Mesothelial cell of epicardium (in vitro differentiated cells): ENCODE measurements at places on chromosomes 2 and 18. TPM values are rescaled to one million over a fixed set of nuclear protein-coding genes. Genes with fewer than 3 reads are reported as not detected.

Gene CKAP2L
- total RNA-seq = 8.4 to 8.9 TPM (median 8.6 TPM) in 3 replicates

Gene SEPTIN2
- 507 to 522 TPM (median 508 TPM) in 3 replicates for total RNA-seq

Gene COL6A3
- total RNA-seq = 544 to 655 TPM (median 645 TPM) in 3 replicates

Gene RAB1A
- 126 to 128 TPM (median 128 TPM) in 3 replicates for total RNA-seq

Gene POTEF
- total RNA-seq = 49.5 to 55.5 TPM (median 53.3 TPM) in 3 replicates

Gene CNTNAP5
- total RNA-seq = 0.22 to 1.1 TPM (median 0.29 TPM) in 3 replicates

Gene ASXL3
- 34.0 to 36.7 TPM (median 36.0 TPM) in 3 replicates for total RNA-seq

Gene SP140L
- total RNA-seq = 4.5 to 7.2 TPM (median 7.2 TPM) in 3 replicates

Gene TRAF3IP1
- 17.5 to 23.2 TPM (median 21.4 TPM) in 3 replicates for total RNA-seq

DNA sequence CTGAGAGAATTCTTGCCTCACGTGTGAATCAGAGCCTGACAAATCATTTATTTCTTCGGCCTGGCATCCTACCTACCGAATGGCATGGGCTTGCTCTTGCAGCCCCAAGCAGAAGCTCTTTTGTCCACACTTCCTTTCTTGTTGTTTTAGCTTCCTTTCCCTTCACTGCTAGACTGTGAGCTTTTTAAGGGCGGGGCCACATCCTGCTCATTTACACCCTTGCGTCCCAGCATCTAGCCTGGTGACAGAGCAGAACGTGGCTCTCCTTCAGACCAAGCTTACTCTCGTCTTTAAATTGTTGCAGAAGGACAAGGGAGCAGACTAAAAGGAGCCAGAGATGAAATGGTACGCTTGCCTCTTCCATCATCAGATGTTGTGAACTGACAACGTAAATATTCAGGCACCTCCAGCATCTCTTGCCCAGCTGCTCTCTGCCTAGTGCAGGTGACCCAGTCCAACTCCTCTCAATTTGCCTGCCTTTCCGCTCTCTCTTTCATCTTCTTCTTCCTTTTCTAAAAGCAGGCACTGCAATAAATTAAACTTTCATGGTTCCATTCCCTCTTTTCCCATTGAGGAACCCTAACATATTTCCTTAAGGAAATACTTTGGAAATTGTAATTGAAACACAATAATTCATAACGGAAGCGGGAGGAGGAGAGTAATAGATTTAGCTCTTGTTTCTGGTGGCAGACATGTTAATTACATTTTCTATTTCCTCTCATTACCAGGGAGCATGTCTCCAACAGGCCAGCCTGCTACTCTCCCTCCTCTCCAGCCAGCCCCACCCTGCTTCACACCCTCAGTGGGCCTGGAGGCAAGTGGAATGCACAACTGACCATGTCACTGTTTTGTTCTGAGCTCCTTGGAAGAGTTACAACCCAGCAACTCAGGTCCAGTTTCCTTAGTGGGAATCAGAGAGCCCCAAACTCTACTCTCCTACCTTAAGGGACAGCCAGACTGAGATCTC lies 228.1 kb upstream of the TRIB2 start:
- DNase-seq = no peak

- no peak for DNase-seq
Measured at GRCh38 chr18:54647176-54647575, 56.1 kb downstream of the DYNAP start.

GRCh38 chr2:1486670-1487069 lies 73.4 kb downstream of the TPO start:
- no peak for DNase-seq

DNA sequence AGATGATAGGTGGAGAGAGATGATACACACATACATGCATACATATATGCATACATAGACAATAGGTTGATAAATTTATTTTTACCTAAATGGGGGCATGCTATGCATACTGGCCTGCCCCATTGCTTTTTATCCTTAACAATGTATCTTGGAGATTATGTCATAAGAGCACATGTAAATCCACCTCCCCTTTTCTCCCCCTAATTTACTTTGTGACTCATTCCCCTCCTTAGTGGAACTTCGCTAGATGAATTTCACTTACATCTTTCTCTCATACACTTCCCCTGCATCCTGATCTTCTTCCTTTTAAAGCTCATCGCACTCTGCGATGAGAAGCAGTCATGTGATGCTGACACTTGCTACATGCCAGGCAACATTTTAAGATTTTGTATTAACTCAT lies 223.6 kb downstream of the C1D start:
- DNase-seq = no peak

GRCh38 chr2:206276169-206276942 lies 1.9 kb downstream of the ZDBF2 start:
- no peak for DNase-seq

GRCh38 chr2:118103951-118104940 lies 16.0 kb downstream of the INSIG2 start:
- DNase-seq = no peak

- no peak for DNase-seq
Measured at GRCh38 chr2:150222379-150222778, 265.1 kb downstream of the RND3 start.

- DNase-seq = no peak
Measured at GRCh38 chr18:7941533-7941932, 374.4 kb downstream of the PTPRM start.

DNA sequence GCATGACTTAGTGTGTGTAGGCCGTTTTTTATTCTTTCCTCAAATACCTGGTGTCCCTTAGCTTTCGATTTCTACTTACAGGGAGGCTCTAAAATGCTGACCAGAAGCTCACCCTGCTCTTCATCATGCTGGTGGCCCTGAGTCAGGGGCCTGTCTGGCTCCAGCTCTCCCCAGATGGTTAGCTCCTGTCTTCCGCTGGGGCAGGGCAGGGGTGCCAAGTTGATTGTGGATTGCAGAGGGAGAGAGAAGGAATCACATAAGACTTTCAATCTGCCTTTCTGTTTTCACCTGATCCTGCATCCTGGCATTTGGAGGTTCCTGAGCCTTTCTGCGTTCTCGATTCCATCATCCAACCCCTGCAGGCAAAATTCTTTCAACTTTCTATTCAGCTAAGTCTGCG lies 4.2 kb downstream of the CIB4 start:
- DNase-seq = no peak

- no peak for DNase-seq
Measured at GRCh38 chr2:227430639-227431038, 41.3 kb upstream of the AGFG1 start.

- DNase-seq = no peak
Measured at GRCh38 chr18:10304853-10305252, 149.6 kb upstream of the APCDD1 start.

GRCh38 chr2:155715705-155716104 lies 616.8 kb downstream of the NR4A2 start:
- DNase-seq = no peak

- peak; percentile 30 for DNase-seq
Measured at GRCh38 chr18:48668466-48669179, 129.8 kb downstream of the CTIF start.

GRCh38 chr2:126839796-126840195 lies 58.9 kb upstream of the TEX51 start:
- DNase-seq = no peak

DNA sequence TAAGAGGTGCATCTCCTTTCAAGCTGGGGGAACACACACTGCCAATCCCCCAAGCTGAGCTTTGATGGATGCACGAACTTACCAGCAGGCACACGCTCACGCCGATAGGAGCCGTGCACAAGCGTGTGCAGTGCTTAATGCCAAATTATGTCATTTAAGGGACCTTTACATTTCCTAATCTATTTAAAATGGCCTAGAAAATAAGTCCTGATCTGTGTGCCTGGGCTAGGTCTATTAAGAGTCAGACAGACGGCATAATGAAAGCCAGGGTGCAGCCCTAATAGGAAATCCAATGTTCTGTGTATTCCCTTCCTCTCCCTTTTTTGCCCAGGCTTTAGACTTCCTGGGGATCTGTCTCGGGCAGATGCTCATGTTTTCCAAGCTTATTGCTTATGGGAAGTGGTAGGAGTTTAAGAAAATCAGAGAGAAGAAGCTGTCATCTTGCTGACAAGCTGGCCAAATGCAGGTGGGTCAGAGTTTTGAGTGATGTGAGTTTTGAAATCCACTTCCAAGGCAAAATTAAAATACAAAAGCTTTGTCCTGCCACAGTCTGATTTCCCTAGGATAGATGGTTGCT lies 142.6 kb downstream of the MYT1L start:
- DNase-seq = no peak

DNA sequence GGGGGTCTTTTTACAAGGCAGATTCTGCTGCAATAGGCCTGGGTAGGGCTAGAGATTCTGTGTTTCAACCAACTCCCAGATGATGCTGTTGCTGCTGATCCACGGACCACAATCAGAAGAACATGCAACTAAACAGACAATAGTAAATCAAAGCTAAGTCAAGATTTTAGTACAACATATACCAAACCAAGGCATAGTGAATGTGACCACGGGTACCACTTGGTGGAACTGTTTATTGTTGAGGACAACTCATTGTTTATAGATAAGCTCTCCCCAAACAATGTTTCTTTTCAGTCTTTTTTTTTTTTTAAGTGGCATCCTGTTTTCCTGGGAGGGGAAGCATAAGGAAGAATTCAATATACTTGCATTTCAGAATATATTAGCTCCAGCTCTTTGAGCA lies 36.0 kb upstream of the DARS1 start:
- no peak for DNase-seq
